ENCODE measurements at places on chromosomes 4 and X. TPM values are rescaled to one million over a fixed set of nuclear protein-coding genes. Genes with fewer than 3 reads are reported as not detected.

- DNase-seq: no peak
These were observed 13.9 kb downstream of the TMEM165 start for GRCh38 chr4:55409468-55410171.

DNA sequence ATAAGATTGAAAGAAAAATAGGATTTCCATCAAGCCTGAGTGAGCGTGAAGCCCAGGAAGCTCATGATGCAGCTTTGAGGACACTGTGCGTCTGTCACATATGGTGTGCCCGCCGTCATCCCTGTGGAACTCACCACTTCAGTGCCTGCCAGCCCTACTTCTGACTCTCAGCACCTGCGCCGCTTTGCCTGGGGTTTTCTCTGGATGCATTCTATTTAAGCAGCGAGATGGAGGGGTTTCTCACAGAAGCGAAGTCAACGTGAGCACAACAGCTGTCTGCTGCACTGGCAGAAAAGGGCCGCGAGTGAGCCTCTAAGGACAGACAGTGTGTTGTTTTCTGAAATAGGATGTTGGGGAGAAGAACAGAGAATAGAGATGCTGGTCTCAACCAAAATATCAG, 6.2 kb upstream of the TMEM128 start:
- no peak for DNase-seq

The PABPC1L2A gene
- total RNA-seq: not detected

GRCh38 chrX:117543885-117544284, 572.7 kb downstream of the KLHL13 start:
- DNase-seq: no peak

DNA sequence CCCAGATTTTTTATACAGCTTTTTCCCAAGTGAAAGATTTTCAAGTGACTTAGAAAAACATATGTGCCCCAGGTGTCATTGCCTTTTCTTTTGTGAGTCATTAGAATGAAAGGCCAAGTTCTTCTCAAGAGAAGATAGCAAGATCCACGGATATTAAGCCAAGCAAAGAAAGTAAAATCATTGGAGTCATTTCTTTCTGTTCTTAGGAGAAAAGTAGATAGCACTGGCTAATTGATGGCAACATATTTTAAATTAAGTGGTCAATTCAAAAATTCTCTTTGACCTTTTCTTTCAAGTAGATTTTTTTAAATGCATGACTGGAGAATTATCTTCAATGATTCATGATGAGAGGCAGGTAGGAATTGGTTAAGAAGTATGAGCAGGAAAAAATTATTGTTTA, 94.4 kb downstream of the HHIP start:
- DNase-seq: no peak

All from epithelial cell of proximal tubule (primary cell).